Upper lobe of left lung (tissue), 6 donors: ENCODE measurements at places on chromosomes 11 and 22. TPM values are rescaled to one million over a fixed set of nuclear protein-coding genes. Genes with fewer than 3 reads are reported as not detected.

GRCh38 chr11:6129635-6130034 is 22.2 kb downstream of the OR56B4 start:
- DNase-seq = peak; percentile 29

DNA sequence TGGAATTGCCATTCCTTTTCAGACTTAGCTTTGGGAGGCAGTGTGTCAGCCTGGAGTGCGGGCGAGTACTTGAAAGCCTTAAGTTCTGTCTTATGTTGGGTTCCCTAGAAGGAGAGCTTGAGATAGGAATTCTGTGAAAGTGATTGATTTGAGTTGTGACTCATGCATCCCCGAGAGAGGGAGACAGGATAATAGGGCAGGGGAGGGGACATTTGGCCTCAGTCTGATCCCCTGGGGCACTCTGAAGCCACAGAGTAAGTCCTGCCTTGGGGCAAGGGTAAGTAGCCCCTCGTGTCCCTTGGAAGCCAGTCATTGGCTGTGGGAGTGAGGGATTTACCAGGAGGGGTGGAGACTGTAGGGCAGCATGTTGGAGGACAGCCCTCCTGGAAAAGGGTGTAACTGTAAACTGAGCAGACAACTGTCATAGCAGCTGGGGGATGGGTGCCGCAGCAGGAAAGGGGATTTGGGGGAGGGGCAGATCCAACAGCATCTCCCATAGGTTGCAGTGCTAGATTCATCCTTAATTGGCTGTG is 44.0 kb downstream of the KIAA1671 start:
- no peak for DNase-seq

- no peak for DNase-seq
Observed at GRCh38 chr11:5367448-5368074, 16.1 kb upstream of the OR51M1 start.

- DNase-seq = no peak
Observed at GRCh38 chr22:27344546-27344945, 457.0 kb downstream of the MN1 start.

GRCh38 chr22:39219071-39220039 is 25.4 kb downstream of the PDGFB start:
- no peak for DNase-seq

The CPT1B gene
- 22.1 TPM for total RNA-seq
